ENCODE measurements at places on chromosomes 13 and 19.
A peak's percentile ranks its signal among the peaks of the same experiment; 100 is the strongest.

DNA sequence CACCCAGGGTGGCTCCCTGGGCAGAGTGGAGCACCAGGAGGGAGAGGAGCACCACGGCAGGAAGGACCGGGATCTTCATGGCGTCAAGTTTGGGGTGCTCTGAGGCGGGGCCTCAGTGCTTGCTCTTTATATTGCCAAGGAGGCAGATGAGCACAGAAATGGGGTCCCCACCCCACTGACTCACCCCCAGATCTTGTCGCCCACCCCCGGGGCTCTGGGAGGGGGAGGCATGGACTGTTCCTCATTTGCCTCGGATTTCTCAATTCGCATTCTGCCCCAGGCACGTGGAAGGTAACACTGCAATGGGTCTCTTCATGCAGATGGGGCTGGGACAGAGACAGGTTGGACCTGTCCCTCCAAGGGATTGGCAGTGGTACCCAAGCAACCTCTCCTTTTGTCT, at the start of gene KRTDAP:
Gene KRTDAP (minus strand): TSS at position 101 of the 400 bp plus-strand sequence. CDS start 22 bp downstream, at position 79.
- no peak for DNase-seq

DNA sequence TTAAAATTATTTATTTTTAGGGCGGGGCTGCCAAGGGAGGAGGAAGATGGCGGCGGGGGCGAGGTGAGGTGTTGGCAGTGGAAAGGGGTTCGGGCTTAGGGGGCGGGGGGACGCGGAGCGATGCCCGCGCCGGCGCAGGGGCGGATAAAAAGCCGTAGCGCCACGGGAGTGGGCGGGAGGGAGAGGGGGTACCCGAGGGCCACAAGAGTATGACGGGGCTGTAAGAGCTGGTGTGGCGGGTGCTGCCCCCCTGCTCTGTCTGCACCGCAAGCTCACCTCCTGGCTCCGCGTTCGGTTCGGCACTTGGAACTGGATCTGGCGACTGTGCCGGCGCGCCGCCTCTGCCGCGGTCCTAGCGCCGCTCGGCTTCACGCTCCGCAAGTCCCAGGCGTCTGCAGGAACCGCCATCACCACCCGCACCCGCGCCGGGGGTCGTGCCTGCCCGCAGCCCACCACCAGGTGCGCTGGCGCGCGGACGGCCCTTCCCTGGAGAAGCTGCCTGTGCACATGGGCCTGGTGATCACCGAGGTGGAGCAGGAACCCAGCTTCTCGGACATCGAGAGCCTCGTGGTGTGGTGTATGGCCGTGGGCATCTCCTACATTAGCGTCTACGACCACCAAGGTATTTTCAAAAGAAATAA, 265.2 kb upstream of the SGCG start:
- peak; percentile 94 for DNase-seq

- no peak for DNase-seq
Measured at GRCh38 chr19:7602935-7603497, 7.4 kb downstream of the CAMSAP3 start.

DNA sequence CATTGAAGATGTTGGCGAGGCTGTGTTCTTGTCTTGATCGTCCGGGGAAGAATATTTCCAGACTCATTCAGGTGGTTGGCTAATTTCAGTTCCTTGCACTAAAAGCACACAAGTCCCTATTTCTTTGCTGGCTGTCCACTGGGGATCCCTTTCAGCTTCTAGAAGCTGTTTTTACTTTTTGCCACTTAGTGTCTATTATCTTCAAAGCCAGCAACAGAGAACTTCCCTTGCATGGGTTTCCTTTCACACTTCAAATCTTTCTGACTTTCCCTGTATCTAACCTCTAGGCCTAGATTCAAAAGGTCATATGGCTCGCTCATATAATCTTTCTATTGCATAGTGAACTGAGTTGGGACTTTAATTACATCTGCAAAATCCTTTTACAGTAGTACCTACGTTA, 215.3 kb upstream of the PCDH9 start:
- no peak for DNase-seq

- no peak for DNase-seq
Measured at GRCh38 chr19:5926641-5927440, 12.8 kb downstream of the CAPS start.

- no peak for DNase-seq
Measured at GRCh38 chr19:16366433-16367260, 42.0 kb downstream of the KLF2 start.

- no peak for DNase-seq
Measured at GRCh38 chr13:91817250-91817649, 418.8 kb downstream of the GPC5 start.

- DNase-seq = peak; percentile 36
Measured at GRCh38 chr19:13765395-13766094, 1.2 kb downstream of the MRI1 start.

- DNase-seq = no peak
Measured at GRCh38 chr19:51417107-51417809, at the start of gene SIGLEC10. TSS of gene SIGLEC10 (minus strand) at chr19:51417642. CDS start at chr19:51417581, 61 bp downstream.

All from ELF-1 (cell line).